Natural killer cell (primary cell): ENCODE measurements at places on chromosomes 6 and 20. TPM values are rescaled to one million over a fixed set of nuclear protein-coding genes. Genes with fewer than 3 reads are reported as not detected.

TRAPPC3L gene
- not detected for total RNA-seq

DNA sequence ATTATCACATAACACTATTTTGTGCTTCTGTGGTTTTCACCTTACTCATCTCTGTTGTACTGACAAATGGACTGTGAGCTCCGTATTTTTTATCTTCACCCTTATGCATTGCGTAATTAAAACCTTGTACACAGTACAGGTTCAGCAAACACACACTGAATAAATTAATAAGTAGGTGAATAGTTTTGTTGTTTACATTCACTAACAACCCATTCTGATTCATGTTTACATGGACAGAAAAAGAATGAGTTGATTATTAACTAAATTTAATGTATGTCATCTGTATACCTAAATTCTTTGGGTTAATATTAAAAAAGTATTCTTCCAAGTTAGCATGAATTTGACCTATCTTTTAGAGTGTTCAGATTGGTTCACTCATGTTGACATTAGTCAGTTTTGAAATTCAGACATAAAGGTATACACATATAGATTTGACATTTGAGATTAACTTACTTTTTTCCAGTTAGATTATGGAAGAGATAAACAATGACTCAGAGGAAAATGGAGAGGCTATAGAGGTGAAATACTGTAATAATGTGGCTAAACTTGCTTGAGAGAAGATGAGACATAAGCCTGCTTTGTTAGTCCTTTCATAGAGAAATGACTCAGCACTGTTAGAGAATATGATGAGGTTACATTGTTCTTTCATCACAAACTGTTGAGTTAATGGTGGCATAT is 541.7 kb upstream of the FLRT3 start:
- no peak overlapping the region for H3K4me3 ChIP-seq
- DNase-seq = no peak
- no peaks in the 10 kb centered on the region for H3K36me3 ChIP-seq
- no peaks in the 10 kb centered on the region for H3K4me1 ChIP-seq
- H3K27me3 ChIP-seq = no peaks in the 10 kb centered on the region

TXLNB gene
- 0.93 TPM for total RNA-seq

GRCh38 chr20:37407573-37408002 is 61.6 kb downstream of the SRC start:
- H3K27me3 ChIP-seq = peaks cover 3% of the 10 kb centered on the region
- peaks cover 38% of the 10 kb centered on the region for H3K4me1 ChIP-seq
- no peak overlapping the region for H3K4me3 ChIP-seq
- DNase-seq = no peak
- H3K27ac ChIP-seq = no peak overlapping the region

- no peaks in the 10 kb centered on the region for H3K27me3 ChIP-seq
- no peak for DNase-seq
- no peak overlapping the region for H3K27ac ChIP-seq
- no peaks in the 10 kb centered on the region for H3K4me1 ChIP-seq
Measured at GRCh38 chr20:16520154-16520553, 53.1 kb downstream of the KIF16B start.

TDRD6 gene
- not detected for total RNA-seq

GRCh38 chr20:62183426-62184142 is 756 bp downstream of the MTG2 start:
- H3K4me1 ChIP-seq = peaks cover 14% of the 10 kb centered on the region
- H3K27me3 ChIP-seq = no peaks in the 10 kb centered on the region
- H3K4me3 ChIP-seq = peak overlapping the region; percentile 80
- DNase-seq = no peak
